Kidney glomerular epithelial cell (primary cell): ENCODE measurements at places on chromosomes 3 and 15.

DNA sequence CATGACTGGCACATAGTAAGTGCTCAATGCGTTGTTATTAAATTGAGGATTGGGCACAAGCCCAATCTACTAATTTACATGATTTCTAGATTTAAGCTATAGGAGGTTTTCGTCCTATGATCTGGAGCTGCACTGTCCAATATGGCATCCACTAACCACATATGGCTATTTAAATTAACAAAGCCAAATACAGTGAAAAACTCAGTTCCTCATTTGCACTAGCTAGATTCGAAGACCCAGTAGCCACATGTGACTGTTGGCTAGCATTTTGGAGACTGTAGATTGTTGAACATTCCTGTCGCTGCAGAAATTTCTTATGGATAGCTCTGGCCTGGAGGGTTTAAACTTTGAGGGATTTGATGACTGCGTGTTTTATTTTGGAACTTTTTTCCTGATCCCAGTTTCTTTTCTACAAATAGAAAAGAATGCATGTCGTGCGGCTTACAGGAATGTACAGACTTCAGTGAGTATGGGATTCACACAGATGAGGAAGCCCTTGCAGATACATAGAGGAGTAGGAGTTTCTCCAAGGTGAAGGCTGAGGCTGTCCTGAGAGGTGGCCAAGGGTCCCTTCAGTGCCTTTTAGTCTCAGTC, 82.8 kb downstream of the SLCO3A1 start:
- no peak for DNase-seq

DNA sequence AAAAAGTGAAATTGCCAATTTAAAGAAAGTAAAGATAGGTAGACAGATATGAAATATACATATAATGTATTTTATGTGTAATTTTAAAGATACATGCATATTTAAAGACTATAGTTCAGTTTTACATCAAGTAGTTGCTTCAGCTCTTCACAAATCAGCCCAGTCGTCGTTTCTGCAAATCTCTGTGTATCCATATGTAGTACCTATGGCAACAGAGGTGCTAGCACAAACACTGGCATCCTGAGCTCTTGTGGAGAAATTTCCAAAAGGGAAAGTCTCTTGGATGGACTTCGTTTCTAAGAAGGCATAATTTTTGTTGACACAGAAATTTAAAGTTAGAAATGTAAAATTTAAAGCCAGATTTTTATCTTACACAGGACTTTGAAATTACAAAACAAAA, 1284.7 kb downstream of the ROBO1 start:
- DNase-seq: no peak

DNA sequence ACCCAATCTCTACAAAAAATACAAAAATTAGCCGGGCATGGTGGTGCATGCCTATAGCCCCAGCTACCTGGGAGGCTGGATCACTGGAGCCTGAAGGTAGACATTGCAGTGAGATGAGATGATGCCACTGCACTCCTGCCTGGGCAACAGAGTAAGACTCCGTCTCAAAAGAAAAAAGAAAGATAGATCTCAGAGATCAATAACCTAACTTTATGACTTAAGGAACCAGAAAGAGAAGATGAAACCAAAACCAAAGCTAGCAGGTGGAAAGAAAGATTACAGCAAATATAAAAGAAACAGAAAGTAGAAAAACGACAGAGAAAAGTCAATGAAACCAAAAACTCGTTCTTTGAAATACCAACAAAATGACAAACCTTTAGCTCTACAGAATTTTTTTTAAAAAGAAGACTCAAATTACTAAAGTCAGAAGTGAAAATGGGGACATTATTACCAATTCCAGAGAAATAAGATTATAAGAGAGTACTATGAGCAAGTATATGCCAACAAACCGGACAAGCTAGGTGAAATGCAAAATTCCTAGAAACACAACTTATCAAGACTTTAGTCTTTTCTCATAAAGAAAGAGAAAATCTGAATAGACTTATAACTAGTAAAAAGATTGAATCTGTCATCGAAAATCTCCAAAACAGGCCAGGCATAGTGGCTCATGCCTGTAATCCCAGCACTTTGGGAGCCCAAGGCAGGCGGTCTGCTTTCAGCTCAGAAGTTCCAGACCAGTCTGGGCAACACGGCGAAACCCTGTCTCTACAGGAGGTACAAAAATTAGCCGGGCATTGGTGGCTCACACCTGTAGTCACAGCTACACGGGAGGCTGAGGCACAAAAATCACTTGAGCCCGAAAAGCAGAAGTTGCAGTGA, 35.0 kb downstream of the ACAP2 start:
- DNase-seq: no peak

- peak; percentile 13 for DNase-seq
Observed at GRCh38 chr3:177320765-177321247, 123.5 kb upstream of the TBL1XR1 start.

DNA sequence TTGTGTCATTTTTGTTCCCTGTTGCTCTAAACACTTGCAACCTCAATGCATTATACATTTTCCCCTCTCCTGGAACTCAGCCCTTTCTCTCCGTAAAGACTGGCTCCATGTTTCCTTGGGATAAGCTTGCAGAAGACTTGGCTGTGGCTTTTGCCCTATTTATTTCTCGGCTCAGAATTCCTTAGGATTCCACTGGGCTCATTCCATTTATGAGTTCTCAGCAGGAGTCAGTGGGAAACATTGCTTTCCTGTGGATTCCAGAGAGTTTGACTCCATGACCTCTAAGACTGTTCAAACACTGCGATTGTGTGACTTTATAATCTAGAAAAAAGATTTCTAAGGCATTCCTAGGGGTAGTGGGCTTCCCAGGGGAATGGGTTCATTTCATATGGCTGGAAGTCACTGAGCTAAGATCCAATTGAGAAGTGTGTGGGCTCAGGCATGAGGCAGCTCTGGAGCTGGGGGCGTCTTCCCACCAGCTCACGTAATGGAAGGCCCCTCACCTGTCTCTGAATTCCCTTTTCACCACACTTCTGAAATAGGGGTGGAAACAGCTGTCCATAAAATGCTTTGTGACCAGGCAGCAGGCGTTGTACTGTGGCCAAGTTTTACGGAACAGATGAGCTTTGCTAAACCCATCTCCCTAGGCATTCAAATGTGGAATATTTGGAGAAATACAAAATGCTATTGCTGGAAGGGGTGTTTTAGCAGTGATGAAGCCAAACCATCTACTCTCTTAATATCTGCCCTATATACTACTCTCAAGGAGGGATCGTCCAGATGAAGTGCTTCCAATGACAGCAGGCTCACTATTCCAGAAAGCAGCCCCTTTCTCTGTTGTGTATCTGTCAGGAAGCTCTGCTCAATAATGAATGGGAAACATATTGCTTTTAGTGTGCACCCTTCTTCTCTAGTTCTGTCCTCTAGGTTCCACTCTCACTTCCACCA, 91.8 kb upstream of the BCL6 start:
- DNase-seq: no peak

- DNase-seq: no peak
Observed at GRCh38 chr3:67804089-67804488, 149.7 kb upstream of the SUCLG2 start.

GRCh38 chr3:178856804-178857203, 214.8 kb downstream of the ZMAT3 start:
- peak; percentile 51 for DNase-seq

DNA sequence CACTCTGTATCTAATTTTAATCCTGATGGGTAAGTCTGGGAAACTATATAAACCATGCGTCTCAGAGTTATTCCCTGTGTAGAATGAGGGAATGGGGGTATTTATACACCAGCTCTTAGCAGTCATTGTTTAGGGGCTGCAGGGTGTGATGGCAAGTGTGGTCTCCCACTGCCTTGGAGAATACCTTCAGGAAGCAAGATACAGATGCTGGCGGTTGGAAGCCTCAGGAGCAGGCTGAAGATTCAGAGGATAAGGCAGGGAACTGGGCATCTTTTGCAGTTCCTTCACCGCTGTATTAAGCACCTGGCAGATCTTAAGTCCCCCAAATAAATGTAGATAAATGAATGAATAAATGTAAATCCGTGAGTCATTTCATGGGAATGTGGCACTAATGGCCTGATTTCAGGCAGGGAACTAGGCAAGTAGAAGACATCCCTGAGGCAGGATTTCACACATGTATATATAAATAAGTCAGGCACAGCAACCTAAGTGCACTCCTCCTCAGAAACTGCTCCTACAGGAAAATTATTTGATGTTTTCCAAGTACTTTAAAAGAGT, 209.2 kb upstream of the GADL1 start:
- no peak for DNase-seq

- no peak for DNase-seq
Observed at GRCh38 chr3:138328341-138328740, 1.3 kb downstream of the NME9 start.

DNA sequence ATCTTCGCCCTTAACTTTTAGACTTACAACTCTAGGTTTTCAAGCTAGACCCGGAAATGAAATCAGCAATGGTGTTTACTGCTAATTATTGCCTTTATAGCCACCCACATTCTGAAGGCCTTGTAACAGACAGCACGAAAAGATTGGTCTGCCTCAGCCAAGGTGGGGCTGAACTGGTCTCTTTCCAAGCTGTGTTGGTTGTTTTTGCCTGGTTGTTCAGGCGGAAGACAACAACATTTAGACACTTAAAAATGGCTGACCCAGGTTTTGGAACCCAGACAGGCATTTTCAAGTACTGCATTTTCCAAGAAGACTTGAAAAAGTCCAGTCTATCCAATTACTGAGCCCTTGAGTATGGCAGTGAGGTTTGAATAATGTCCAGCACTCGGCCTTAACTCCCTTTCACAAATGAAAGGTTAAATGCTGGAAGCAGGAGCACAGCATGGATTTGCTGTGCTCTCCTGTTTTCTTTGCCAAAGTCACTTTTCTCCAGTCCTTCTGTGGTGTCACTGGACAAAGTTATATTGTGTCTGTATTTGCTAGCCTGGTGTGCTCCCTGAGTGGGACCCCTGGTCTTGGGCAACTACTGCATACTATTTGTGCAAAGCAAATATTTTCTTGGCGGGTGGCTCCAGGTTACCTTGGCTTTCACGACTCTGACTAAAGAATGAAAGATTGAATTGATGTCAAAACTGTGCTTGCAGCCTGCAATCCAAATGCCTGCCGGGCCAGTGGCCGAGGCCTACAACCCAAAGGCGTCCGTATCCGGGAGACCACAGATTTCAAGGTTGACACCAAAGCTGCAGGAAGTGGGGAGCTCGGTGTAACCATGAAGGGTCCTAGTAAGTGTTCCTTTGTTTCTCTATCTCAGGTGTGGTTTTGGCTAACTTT, 93.5 kb downstream of the FLNB start:
- DNase-seq: no peak

DNA sequence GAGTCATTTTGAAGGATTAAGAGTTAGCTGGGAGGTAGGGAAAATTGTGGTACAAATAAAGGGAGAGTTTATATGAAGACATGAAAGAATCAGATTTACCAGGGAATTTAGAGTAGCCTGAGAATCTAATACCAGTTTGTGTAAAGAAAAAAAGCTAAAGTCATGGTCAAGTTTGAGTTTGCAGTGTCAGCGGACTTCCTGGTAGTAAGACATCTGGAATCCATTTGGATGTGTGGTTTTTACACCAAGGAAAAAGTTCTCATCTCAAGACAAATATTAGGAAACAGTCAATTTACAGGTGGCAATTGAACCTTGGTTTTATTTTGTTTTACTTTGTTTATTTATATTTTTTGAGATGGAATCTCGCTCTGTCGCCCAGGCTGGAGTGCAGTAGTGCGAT, 1.5 kb upstream of the P2RY12 start:
- DNase-seq: no peak

- no peak for DNase-seq
Observed at GRCh38 chr15:43931790-43932435, 105.1 kb downstream of the WDR76 start.

DNA sequence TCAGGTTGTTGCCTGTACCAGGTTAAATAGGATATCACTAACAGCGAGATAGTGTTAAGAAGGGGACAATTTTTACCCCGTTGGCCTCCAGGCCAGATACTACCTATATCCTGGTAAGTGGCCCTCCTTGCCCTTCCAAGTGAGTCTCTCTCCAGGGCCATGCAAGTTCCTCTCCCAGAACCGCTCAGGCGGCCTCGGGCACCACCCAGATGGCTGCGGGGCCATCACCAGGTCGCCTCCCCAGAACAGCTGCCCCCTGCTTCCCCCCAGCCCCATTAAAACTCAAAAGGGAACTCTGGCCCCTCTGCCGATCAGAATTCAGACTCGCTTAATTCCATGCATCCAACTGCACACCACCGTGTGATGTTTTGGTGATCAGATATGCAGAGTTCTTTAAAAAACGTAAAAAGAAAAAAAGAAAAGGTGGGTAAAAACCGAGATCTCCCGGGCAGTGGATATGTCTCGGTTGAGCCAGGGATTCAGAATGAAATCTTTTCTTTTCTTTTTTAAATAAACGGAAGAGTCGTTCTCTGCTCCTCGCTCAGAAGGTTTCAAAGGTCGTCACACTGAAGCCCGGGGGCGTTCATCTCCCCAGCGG, 1.9 kb upstream of the TRIM71 start:
- no peak for DNase-seq

GRCh38 chr3:256501-256900, 59.9 kb downstream of the CHL1 start:
- no peak for DNase-seq

- DNase-seq: no peak
Observed at GRCh38 chr15:52649686-52650085, 29.5 kb downstream of the ATOSA start.

DNA sequence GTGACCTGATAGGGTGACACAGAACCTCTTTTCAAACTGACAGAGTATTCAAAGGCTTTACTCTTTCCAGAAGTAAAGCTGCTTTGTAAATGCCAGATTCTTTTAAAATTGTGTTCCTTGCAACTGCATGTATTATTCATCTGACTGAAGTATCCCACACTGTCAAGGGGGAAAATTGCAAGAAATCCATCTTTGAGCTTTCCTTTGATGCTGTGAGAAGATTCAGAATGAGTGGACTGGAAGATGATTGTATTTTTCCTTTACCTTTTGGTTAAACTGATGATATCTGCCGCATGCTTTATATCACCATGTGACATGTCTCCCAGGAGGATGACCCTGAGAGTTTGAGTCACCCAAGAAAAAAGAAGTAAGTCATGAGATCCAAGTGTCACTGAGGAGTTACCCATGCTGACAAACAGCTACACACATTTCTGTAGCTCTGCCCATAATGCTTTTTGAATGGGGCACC, 250.8 kb upstream of the CBLB start:
- DNase-seq: no peak

DNA sequence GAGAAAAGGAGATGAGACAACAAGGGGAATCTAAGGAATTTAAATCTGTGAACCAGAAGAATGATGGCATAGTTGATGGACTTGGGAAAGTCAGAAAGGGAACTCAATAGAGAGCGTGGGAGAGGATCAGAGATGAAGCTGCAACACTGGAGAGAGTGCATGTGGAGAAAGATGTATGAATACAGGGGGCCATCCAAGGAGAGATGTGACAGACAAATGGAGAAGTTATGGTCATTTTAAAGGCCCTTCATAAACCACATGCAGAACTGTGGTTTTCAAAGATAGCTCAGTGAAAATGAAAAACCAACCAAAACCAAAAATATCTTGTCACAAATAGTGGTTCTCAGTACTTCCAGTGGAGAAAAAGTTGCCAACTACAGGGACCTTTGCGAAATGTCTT, 265.2 kb downstream of the SUCLG2 start:
- no peak for DNase-seq

- DNase-seq: no peak
Observed at GRCh38 chr3:153252963-153253362, 90.9 kb downstream of the RAP2B start.

GRCh38 chr3:65960087-65960486, 78.6 kb downstream of the MAGI1 start:
- DNase-seq: no peak

- DNase-seq: peak; percentile 49
Observed at GRCh38 chr3:150868282-150868681, 37.0 kb downstream of the MINDY4B start.

GRCh38 chr15:100284701-100285100, 57.1 kb downstream of the ADAMTS17 start:
- DNase-seq: no peak

GRCh38 chr3:26623419-26624208, 1.0 kb downstream of the LRRC3B start:
- no peak for DNase-seq
